ENCODE measurements at places on chromosomes 2 and 18. TPM values are rescaled to one million over a fixed set of nuclear protein-coding genes. Genes with fewer than 3 reads are reported as not detected.

SERPINB3 gene
- not detected for total RNA-seq

NTSR2 gene
- total RNA-seq = not detected

CIAO1 gene
- total RNA-seq = 76.5 TPM

HRH4 gene
- total RNA-seq = 0.55 TPM

CD8A gene
- 0.07 TPM for total RNA-seq

RPIA gene
- 0.29 TPM for total RNA-seq

GPR45 gene
- total RNA-seq = not detected

ZNF514 gene
- total RNA-seq = 13.3 TPM

DNA sequence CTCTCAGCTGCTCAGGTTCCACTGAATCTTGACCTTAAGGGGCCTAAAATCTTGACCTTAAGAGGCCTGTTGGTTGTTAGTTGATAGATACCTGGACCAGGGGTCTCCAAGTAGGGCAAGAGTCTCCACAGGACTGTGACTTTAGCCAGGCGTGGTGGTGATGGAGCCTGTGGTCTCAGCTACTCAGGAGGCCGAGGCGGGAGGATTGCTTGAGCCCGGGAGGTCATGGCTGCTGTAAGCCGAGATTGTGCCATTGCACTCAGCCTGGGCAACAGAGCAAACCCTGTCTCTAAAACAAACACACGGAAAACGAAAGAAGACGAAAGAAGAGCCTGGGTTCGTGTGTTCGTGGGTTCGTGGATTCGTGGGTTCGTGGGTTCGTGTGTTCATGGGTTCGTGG, 120.2 kb upstream of the CTDP1 start:
- DNase-seq = no peak

GRCh38 chr2:133193544-133194361, 374.5 kb downstream of the NCKAP5 start:
- DNase-seq = no peak

- no peak for DNase-seq
Observed at GRCh38 chr2:12728221-12728777, 11.6 kb downstream of the TRIB2 start.

DNA sequence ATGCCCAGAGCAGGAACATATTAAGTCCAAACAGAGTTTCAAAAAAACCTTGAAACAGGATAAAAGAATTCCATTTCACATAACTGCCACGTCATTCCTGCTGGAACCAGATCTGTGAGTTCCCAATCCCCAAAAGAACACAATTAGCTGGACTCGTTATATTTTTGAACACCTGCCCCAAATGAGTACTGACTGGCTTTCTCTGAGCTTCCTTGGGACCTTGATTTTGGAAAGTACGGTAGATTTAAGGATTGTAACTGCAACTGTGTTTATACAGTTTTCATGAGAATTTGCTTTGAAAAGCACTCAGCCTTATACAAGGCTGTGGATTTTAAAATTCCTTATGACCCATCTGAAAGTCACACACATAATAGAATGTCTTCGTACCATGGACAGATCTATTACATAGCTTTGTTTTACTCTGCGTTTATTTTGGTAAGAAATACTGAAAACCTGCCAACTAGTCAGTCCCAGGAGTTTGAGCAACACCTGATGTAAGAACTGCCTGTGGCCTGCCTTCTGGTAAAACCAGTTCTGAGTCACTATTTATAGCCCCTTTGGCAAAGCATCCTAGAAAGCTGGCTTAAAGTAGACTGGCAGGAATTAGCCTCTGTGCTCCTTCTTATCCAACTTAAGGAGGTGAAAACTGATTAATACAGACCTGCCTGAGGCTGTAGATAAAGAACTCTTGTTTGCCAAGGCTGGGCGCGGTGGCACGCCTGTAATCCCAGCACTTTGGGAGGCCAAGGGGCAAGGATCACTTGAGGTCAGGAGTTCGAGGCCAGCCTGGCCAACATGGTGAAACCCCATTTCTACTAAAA, 48.1 kb downstream of the MERTK start:
- DNase-seq = peak; percentile 59

DNA sequence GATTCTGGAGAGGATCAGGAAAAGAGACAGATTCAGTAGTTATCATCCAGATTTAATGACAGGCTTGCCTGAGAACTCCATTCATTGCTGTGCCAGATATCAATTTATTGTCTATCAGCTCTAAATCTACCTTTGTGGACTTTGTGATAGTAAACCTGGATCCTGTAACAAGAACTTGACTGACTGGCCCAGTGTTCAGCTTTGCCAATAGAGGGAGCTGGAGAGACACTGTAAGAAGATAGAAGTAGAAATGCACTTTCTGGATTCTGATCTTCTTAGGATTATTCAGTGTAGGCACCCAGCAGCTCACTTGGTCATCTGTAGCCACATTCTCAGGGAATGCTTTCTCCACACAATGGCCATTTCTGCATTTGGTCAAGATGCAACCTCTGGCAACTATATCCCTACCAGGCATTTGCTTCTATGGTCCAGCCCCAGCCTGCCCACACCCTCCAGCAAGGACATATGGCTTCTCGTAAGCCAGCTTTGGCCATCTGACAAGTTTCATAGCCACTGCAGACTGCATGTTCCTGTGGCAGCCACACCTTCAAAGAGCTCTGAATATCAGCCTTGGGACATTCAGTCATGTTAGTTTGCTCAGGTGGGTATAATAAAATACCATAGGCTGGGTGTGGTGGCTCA, 6.1 kb upstream of the SERPINB8 start:
- no peak for DNase-seq

GRCh38 chr2:65681503-65681902, 249.1 kb upstream of the SPRED2 start:
- no peak for DNase-seq

DNA sequence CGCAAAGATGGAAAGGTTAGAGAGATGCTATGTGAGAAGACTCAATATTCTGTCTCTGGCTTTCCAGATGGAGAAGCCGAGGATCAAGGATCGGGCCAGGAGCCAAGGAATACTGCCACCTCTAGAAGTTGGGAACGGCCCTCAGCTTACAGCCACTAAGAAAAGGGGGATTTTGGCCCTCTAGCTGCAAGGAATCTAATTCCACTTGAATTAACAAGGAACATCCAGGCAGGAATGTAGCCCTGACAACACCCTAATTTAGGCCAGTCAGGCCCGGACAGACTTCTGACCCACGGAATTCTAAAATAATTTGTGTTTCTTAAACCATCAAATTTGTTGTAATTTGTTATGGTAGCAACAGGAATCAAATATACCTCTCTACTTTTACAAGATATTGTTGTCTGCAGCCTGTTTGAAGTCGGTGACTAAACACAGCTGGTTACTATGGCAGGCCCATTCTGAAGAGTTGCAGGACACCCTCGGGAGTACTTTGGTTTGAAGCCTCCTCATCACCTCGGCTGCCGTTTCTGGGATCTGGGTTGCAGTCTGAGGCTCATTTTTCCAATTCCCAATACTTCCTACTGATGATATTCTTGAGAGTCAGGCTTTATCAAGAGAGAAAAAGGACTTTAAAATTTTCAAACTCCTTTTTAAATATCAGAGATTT, 1131.2 kb downstream of the TSN start:
- no peak for DNase-seq

DNA sequence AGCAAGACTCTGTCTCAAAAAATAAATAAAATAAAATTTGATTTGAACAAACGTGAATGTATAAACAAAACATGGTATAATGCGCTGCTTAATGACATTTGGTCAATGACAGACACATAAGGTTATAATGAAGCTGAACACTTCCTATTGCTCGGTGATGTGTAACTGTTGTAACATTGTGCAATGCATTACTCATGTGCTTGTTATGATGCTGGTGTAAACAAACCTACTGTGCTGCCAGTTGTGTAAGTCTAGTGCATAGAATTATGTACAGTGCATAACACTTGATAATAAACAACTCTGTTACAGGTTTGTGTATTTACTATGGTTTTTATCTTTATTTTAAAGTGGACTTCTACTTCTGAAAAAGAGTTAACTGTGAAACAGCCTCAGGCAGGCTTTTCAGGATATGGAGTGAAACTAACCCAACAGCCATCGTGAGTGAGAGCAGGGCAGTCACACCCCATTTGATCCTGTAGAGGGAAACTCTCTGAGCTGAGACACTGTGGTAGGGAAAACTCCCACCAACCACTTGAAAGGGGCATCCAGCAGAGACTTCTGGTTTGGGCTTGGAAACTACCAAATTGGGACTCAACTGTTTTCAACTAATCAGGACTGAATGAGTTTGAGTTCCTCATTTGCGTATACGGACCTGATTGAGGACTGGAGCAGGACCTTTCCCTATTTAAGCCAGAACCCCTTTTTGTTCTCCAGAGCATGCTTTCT, 8.7 kb upstream of the RPRD1A start:
- DNase-seq = no peak

DNA sequence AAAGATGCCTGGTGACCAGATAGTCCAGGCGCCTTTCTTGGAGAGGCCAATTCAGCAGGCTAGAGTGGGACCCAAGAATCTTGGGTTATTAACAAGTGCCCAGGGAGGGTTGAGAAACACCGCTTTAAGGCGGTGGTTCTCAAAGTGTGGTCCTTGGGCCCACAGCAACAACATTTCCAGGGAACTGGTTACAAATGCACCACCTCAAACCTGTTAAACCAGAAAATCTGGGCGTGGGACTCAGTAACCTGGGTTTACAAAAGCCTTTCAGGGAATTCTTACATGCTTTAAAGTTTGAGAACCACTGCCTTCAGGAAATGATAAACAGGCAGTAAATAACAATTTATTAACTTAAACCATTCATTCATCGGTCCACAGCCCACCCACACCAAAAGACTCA, 92.5 kb downstream of the SP3 start:
- DNase-seq = no peak

GRCh38 chr2:96547731-96548171, 11.2 kb downstream of the ARID5A start:
- no peak for DNase-seq

DNA sequence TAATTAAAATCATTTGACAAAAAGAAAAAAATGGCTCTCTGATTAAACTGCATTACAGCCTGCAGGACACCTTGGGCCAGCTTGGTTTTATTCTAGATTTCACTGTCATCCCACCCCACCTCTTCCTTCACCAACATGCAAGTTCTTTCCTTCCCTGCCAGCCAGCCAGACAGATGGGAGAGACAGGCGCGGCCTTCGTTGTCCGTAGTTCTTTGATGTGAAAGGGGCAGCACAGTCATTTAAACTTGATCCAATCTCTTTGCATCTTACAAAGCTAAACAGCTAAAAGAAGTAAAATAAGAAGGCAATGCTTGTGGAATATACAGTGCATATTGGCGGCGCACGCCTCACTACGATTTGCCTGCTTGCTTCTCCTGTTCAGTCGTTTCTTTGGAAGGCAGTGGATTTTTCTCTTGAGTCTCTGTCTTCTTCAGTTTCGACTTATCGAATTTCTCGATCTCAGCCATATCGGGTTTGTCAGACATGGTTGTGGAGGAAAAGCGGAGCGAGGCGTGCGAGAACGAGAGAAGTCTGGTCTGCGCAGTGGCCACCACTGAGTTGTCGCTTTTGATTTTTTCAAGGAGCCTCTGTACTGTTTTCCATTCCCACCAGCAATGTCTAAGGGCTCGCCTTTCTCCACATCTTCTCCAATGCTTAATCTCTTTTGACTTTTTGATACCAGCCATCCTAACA, 22.4 kb downstream of the COLEC11 start:
- DNase-seq = no peak

GRCh38 chr2:226883296-226883795, 47.5 kb downstream of the RHBDD1 start:
- DNase-seq = no peak

GRCh38 chr2:2270808-2271415, 60.2 kb downstream of the MYT1L start:
- no peak for DNase-seq

DNA sequence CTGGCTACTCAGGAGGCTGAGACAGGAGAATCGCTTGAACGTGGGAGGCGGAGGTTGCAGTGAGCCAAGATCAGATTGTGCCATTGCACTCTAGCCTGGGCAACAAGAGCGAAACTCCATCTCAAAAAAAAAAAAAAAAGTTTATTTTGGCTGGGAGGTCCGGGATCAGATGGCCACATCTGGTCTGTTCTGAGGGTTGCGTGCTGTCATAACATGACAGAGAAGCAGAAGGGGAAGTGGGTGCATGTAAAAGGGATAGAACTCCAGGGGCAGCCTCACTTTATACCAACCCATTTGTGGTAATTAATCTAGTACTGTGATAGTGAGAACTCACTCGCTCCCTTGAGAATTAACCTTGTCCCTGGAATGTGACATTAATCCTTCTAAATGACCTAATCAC, 101.2 kb downstream of the PTPN4 start:
- DNase-seq = no peak

DNA sequence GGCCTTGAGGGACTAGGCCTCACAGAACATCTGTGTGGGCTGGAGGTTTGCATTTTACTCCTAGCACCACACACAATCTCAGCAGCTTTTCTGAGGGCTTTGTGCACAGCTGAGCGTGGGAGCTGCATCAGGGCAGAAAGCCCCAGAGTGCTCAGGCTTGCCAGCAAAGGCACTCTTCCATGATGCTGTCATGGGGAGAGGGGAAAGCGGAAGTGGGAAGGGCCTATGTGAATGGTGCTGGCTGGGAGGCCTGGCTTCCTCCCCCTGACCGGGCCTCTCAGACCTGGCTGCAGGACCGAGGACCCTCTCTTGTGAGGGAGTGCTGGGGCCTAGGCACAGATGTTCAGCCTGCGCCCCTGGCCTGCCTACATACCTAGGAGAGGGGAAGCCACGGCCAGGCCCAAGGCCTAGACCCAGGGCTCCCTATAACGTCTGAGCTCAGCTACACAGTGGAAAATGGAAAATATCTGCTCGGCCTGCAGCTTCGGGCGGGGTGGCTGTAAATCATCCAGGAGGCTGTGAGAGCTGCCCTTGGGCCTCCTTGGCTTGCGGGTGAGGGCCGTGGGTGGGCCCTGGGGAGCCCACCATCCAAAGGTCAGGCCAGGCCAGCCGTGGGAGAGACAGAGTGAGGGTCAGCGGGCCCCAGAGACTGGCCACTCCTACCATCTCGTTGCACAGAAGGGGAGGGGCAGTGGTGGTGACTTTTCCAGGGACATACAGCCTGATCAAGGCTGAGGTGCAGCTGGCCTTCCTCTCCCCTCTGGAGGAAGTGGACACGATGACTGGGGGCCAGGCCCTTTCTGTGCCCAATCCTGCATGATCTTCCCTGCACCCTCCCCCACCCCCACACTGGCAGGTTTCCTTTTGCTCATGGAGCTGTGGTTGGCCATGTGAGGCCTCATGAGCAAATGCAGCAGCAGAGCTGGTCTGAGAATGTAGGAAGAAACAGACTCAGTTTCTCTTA, 22.8 kb downstream of the GLI2 start:
- DNase-seq = peak; percentile 92

DNA sequence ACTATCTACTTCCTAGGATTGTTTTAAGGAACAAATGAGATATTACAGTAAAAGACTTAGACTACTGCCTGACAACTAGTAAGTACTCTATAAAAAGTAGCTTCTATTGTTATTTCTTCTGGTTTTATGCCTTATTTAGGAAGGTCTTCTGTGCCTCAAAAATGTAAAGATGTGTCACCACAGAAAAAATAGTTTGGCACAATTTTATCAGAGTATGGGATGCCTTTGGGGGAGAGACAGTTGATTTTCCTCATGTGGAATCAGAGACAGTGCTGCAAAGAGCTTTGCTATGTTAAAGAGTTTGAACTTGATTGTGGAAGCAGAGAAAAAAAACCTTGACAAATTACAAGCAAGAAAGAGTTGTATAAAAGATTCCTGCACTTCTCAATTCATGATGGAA, 98.4 kb downstream of the EHBP1 start:
- DNase-seq = no peak
